ENCODE measurements at places on chromosomes 7 and 10. TPM values are rescaled to one million over a fixed set of nuclear protein-coding genes. Genes with fewer than 3 reads are reported as not detected.

GRCh38 chr10:36492590-36493515 lies 632.5 kb upstream of the ANKRD30A start:
- H3K4me3 ChIP-seq, result no peak overlapping the region
- no peaks in the 10 kb centered on the region for H3K27me3 ChIP-seq
- no peak overlapping the region for H3K27ac ChIP-seq
- H3K36me3 ChIP-seq, result no peaks in the 10 kb centered on the region

The TAS2R41 gene
- total RNA-seq, result not detected

The TMEM225B gene
- total RNA-seq, result 1.2 TPM

- H3K36me3 ChIP-seq, result no peaks in the 10 kb centered on the region
- no peaks in the 10 kb centered on the region for H3K27me3 ChIP-seq
- H3K4me3 ChIP-seq, result no peak overlapping the region
- no peaks in the 10 kb centered on the region for H3K4me1 ChIP-seq
- no peak for DNase-seq
- H3K27ac ChIP-seq, result no peak overlapping the region
Measured at GRCh38 chr10:12489357-12489756, 140.0 kb downstream of the CAMK1D start.

- no peak overlapping the region for H3K4me3 ChIP-seq
- no peaks in the 10 kb centered on the region for H3K36me3 ChIP-seq
- H3K27ac ChIP-seq, result no peak overlapping the region
- no peak for DNase-seq
- no peaks in the 10 kb centered on the region for H3K4me1 ChIP-seq
- H3K27me3 ChIP-seq, result no peaks in the 10 kb centered on the region
Measured at GRCh38 chr10:33067917-33068316, 109.9 kb upstream of the ITGB1 start.

- no peak overlapping the region for H3K4me3 ChIP-seq
- no peaks in the 10 kb centered on the region for H3K27me3 ChIP-seq
- H3K4me1 ChIP-seq, result peaks cover 61% of the 10 kb centered on the region
- no peaks in the 10 kb centered on the region for H3K36me3 ChIP-seq
Measured at GRCh38 chr10:117457071-117457810, 82.0 kb upstream of the PDZD8 start.
